ENCODE measurements at places on chromosomes 11 and 22.

DNA sequence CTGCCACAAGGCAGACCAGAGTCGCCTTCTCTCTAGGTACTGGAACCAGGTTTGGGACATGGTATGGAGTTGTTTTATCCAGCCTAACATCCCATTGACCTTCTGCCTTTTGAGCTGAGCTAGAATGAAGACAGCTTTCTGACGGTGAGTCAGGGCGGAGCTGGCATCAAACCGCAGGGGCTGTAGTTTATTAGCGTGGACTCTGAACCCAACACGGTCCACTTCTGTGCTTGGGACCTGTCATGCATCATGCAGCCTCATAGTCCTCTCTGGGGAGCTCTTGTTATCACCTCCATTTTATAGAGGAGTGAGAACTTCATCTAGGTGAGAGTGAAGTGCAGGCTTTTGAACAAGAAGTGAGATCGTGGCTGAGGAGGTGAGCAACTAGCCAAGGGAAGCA is 8.3 kb downstream of the GAL3ST1 start:
- DNase-seq = no peak

DNA sequence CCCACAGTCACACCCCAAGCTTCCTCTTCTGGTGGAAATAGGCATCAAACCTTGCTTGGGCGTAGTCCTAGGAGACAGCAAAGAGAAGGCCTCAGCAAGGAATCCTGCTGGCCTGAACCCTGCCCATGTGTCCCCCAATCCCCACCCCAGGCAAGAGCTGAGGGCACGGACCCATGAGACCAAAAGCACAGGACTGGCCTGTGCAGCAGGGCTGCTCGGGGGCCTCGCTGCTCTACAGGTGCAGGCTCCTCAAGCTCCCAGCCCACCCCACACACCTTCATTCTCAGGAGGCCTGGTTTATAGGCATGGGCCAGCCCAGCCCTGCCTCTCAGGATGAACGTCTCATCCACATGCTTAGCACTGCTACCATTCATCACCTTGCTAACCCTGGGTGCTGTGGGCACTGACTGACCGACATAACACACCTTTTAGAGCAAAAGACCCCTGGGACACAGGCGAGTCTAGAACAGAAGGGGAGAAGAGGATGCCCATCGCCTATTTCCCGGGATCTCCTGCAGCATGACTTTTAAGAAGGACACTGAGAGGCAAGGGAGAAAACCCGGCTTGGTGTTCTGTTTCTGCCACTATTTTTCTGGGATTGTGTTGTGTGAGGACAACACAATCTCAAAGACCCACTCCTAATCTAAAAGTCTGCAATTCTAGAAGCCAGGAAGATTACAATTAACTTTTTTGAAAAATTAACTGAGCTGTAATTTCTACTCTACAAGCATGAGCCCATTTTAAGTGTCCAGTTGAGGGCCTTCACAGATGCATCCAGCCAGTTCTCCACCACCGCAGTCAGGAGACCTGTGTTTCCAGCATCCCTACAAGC is 15.4 kb downstream of the TCIRG1 start:
- no peak for DNase-seq

DNA sequence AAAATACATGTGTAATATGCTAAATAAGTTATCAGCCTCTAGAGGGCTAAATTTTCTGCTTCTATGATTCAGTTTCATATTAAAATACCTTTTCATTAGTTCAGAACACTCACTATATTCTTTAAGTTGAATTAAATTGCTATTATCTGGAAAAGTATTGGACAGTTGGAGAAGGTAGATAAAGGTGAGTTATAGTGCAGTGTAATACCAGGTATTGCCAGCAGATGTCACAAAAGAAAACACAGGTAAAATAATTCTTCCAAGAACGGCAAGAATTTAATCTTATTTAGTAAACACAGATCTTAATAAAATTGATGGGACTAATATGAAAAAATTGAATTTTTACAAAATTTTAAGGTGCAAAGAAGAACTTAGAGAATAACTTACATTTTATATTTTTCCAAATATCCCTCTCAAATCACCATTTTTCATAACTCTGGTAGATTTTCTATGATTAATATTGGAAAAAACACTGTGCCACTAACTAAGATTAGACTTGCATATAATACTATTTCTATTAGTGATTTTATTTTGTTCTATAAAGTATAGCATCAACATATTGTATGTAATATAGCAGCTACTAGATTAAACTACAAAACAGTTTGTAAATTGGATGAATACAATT is 1.7 kb upstream of the LRRC4C start:
- DNase-seq = peak; percentile 23

- DNase-seq = no peak
These were observed 2.4 kb downstream of the TRMT112 start for GRCh38 chr11:64314805-64315561.

GRCh38 chr22:41223535-41223934 is 17.2 kb downstream of the CHADL start:
- DNase-seq = no peak

DNA sequence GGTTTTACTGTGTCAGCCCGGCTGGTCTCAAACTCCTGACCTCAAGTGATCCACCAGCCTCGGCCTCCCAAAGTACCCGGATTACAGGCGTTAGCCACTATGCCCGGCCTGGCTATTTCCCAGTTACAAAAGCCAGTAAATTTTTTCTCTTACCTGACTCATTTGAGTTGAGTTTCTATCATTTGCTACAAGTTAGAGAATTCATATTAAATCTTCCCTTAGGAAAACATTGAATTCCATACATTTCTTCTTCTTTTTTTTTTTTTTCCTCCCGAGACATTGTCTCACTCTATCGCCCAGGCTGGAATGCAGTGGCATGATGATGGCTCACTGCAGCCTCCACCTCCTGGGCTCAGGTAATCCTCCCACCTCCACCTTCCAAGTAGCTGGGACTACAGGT is 26.0 kb downstream of the CHEK2 start:
- no peak for DNase-seq

- no peak for DNase-seq
These were observed 234.5 kb upstream of the B3GAT1 start for GRCh38 chr11:134646561-134646960.

DNA sequence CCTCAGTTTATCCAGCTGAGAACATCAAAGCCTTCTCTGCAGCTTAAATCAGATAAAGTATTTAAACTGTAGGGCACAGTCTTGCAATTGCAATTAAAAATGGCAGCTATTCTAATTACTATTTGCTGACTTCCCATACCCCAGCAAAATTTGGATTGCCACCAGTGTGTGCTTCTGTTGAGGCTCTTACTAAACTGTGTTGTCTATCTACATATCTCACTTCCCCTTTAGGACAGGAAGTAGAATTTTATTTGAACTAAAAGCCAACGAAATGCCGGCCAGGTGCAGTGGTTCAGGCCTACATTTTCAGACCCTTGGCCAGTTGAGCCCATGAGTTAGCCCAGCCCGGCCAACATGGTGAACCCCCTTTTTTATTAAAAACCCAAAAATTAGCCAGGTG is 7.1 kb downstream of the SAA4 start:
- DNase-seq = no peak

DNA sequence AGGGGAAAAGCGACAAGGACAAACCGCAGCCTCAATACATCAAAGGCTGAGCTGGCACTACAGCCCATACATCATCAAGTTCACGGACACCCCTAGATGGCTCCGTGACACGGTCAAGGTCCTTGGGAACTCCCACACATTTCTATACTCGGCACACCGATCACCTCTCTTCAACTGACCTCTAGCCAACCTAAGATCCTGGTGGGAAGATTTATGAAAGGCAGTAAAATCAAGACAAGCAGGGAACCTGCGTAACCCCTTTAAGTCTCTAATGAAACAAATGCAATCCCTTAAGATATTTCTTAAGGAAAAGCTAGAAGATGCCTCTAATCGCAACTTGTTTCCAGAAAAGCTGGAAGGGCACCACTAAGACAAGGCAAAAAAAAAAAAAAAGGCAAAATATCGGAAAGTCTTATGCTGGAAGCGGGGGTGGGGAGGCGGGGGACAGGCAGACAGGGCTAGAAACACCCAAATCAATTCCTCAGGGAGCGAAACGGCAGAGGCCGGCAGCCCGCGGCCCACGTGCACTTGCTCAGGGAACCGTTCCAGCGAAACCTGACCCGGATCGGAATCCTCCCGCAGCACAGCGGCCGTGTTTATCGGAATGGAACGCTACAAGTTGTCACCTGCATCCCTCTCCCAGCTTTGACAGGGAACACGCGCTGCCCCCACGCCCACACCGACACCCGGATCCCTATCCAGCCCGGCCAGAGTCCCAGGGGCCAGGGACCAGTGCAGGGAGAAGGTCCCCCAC is 1.4 kb downstream of the ARHGAP20 start:
- peak; percentile 33 for DNase-seq

- peak; percentile 84 for DNase-seq
These were observed 56.8 kb downstream of the C22orf31 start for GRCh38 chr22:29004647-29005371.

DNA sequence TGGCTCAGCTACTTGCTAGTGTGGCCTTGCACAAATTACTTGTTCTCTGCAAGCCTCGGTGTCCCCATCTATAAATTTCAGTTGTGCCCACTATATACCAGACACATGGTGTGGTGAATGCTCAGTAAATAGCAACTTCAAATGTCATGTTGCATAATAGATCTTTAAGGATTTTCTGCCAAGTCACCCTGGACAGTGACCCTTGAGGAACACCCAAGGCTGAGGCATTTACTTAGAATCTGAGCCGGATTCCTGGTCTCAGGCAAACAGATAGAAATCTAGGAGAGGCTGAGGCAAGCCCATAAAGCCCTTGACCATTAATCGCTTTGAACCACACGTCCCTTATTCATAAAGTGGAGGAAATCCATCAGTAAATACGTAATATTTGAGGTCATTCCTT is 9.7 kb downstream of the TEAD1 start:
- DNase-seq = no peak

DNA sequence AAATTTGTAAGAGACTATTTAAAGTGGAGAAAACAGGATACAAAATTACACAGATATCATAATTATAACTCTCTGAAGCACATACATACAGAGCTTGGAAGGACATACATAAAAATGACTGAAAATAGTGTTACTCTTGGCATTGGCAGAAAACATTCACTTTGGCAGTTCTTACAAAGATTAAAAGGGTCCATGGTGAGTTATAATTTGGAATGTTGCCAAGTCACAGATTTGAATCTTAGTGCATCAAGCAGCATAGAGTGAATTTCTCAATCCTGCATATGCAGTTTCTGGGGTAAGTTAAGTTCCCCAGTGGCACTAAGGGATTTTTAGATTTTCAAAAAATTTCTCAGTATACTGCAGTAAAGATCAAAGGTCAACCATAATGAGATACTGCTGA is 115.9 kb downstream of the CCDC81 start:
- DNase-seq = no peak

GRCh38 chr11:65150509-65151299 is 16.4 kb upstream of the SYVN1 start:
- peak; percentile 78 for DNase-seq

- no peak for DNase-seq
These were observed 5.9 kb upstream of the GRAMD4 start for GRCh38 chr22:46614025-46614931.

- DNase-seq = no peak
These were observed 16.4 kb upstream of the UPK3A start for GRCh38 chr22:45268167-45268957.

DNA sequence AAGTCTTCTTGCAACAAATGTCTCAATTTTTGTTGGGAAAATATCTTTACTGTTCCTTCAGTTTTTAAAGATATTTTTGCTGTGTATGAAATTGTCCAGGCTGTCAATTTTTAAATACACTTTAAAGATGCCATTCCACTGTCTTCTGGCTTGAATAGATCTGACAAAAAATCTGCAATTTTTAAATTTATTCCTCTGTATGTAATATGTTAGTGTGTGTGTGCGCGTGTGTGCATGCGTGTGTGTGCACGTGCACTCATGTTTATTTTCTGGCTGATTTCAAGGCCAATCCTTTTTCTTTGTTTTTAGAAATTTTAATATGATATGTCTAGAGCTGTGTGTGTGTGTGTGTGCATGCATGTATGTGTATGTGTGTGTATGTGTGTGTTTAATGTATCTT is 263.2 kb upstream of the SESN3 start:
- DNase-seq = no peak

DNA sequence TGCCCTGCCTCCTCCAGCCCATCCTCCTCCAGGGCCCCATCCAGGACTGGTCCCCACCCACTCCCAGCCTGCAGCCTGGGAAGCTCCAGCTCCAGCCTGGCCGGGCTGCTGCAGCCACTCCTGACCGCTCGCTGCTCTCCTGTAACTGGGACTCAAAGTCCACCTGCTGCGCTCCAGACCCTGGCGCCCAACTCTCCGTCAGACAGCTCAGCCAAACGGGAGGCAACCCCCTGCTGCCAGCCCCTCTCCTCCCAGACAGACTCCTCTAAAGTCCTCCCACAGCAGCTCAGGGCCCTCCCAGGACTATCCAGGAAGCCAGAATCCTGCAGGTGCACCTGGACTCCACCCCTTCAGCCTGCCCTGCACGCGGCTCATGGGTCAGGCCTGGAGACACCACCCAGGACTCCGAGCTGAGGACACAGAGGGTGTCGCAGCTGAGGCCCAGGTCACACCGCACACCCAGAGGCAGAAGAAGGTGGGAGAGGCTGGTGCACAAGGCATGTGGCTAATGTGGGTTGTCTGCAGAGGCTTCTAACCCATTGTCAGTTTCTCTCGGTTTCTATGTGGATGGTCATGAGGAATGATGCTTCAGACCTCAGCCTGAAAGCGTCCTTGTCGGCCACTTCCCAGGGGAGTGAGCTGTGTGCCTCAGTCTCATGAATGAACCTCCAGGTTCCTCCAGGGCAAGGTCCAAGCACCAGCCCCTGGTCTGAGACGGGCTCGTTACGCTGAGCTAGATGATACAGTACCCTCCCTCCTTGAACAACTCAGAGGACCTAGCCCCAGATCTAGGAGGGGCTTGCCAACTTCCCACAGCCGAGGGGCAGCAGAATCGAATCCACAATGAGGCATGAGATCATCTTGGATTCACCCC is 1514.8 kb downstream of the TBC1D22A start:
- peak; percentile 16 for DNase-seq

DNA sequence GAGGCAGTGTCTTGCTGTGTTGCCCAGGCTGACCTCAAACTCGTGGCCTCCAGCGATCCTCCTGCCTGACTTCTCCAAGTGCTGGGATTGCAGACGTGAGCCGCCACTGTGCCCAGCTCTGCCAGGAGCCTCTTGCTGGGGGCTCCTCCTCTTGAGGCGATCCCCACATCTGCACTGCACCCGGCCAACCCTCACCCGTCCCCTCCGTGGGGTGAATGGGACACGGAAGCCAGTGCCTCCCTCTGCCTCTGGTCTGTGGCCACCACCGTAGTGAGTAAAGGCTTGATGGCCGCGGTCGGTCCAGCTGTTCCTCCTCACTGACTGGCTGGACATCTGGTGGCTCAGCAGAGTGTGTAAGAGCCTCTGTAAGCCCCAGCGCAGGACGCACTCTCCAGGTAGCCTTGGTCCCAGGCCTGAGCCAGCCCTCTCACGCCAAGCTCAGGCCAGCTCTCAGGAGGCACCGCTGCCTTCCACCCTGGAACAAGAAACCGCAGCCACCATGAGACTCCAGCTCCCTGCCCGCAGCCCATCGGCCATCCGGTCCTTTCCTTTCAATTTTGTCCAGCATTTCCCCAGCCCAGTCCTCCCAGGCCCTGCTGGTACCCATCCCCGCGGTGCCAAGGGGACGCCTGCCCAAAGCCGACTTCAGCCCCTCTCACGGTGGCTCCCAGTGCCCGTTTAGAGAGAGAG is 100.3 kb downstream of the BRD1 start:
- DNase-seq = no peak
